H1 (cell line): ENCODE measurements at places on chromosomes 13 and 19. TPM values are rescaled to one million over a fixed set of nuclear protein-coding genes. Genes with fewer than 3 reads are reported as not detected.

DNA sequence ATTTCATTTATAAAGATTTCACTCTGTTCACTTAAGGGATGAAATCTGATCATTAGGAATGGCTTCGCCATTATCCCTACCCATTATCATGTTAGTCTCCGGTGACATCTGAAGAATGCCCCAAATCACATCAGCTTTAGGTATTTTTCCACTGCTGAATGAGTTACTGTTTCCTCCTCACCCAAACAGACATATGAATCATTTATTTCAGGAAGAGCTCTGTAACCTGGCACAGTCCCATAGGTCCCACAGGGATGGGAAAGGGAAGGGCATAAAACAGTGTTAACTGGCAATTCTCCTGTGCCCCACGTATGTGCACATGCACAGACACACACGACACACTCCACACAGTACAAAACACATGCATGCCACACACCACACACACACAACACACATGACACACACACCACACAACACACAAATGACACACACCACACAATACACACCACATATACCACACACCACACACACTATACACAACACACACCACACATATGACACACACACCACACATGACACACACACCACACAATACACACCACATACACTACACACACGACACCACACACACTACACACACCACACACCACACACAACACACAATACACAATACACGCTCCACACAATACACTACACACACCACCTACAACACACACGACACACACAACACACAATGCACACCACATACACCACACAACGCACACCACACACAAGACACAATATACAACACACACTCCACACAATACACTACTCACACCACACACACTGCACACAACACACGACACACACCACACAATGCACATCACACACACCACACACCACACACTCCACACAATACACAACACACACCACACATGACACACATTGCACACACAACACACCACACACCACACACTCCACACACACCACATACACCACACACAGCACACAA, 15.4 kb downstream of the TMEM255B start:
- H3K36me3 ChIP-seq = no peaks in the 10 kb centered on the region
- DNase-seq = no peak
- peaks cover 5% of the 10 kb centered on the region; the same call in 1 of the 2 replicates for H3K27me3 ChIP-seq
- H3K4me1 ChIP-seq = no peaks in the 10 kb centered on the region; the same call in 1 of the 2 replicates
- no peak overlapping the region for H3K27ac ChIP-seq

GRCh38 chr19:10764340-10764894, 46.5 kb downstream of the DNM2 start:
- no peaks in the 10 kb centered on the region for H3K36me3 ChIP-seq
- H3K27me3 ChIP-seq = no peaks in the 10 kb centered on the region
- peaks cover 5% of the 10 kb centered on the region; the same call in 1 of the 2 replicates for H3K4me1 ChIP-seq

DNA sequence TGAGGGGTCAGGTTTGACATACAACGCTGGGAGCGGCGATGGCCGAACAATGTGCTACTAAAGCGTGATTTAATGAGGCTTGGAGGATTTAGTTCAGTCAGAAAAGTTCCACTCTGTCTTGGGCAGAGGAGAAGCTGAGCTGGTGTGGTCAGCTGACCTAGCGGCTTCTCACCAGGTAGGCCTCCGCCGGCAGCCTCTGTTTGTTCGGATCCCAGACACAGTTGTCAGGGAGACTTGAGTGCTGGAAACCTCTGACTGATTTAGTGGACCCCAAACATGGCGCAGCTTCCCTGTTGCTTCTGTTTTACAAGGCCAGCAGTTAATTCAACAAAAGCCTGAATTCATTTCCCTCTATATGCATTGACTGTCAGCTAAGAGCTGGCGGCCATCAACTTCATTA, 36.5 kb upstream of the OLFM4 start:
- no peak for DNase-seq
- H3K4me1 ChIP-seq = peaks cover 4% of the 10 kb centered on the region
- no peak overlapping the region for H3K27ac ChIP-seq

GRCh38 chr19:48628486-48629296, 8.5 kb downstream of the DBP start:
- no peak overlapping the region for H3K27ac ChIP-seq
- no peak for DNase-seq
- peaks cover 11% of the 10 kb centered on the region; the same call in 1 of the 2 replicates for H3K36me3 ChIP-seq
- H3K4me3 ChIP-seq = no peak overlapping the region
- peaks cover 24% of the 10 kb centered on the region for H3K4me1 ChIP-seq

The WDR87 gene
- total RNA-seq = not detected in 2 replicates
